Activated CD4-positive, alpha-beta memory T cell treated with anti-CD3 and anti-CD28 coated beads for 36 hours (primary cell): ENCODE measurements at places on chromosomes 11 and 22. TPM values are rescaled to one million over a fixed set of nuclear protein-coding genes. Genes with fewer than 3 reads are reported as not detected.
A peak's percentile ranks its signal among the peaks of the same experiment; 100 is the strongest.

GRCh38 chr11:123195188-123196059 is at the start of gene CLMP:
Gene CLMP (minus strand): TSS chr11:123195248. CDS start chr11:123194940, 308 bp downstream.
- peak; percentile 36 for DNase-seq

RHOD gene
- 0.57 TPM for total RNA-seq

- no peak for DNase-seq
Observed at GRCh38 chr11:111735262-111736116, 30.7 kb downstream of the PPP2R1B start.

MMP12 gene
- total RNA-seq, result not detected

PRODH gene
- total RNA-seq, result 0.56 TPM

OR52H1 gene
- total RNA-seq, result not detected

- DNase-seq, result no peak
Observed at GRCh38 chr11:45150943-45151342, 4.5 kb downstream of the PRDM11 start.

DNA sequence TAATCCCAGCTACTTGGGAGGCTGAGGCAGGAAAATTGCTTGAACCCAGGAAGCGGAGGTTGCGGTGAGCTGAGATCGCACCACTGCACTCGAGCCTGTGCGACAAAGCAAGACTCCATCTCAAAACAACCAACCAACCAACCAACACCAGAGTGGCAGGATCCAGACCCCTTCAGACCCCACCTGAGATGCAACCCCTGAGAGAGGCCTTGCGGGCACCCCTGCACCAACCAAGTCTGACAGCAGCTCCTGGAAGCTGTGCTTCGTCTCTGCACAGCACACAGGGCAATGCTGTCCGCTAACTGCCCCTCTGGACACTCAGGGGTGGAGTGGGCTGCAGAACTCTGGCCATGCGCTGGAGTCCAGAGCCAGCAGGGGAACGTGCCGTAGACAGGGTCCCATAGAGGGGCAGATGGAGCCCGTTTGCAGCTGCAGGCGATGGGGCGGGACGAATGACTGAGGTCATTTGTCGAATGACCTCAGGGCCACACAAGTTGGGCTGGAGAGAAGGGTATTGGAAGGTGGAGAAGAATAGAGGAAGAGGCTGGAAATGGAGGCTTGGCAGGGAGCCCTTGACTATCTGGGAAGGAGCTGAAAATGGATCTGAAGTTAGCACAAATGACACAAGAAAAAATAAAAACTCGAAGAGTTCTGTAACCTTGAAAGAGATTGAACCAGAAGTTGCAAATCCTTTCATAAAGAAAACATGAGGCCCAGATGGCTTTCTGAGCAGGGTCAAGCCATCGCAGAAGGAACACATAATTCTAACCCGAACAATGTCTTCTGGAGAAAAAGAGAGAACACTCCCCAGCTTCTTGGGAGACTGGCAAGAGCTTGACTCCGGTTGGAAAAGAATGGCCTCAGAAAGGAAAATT is 199.7 kb downstream of the CTTN start:
- no peak for DNase-seq
